ENCODE measurements at places on chromosomes 4 and X.

- DNase-seq, result no peak
Observed at GRCh38 chrX:44891642-44892041, 18.7 kb downstream of the KDM6A start.

DNA sequence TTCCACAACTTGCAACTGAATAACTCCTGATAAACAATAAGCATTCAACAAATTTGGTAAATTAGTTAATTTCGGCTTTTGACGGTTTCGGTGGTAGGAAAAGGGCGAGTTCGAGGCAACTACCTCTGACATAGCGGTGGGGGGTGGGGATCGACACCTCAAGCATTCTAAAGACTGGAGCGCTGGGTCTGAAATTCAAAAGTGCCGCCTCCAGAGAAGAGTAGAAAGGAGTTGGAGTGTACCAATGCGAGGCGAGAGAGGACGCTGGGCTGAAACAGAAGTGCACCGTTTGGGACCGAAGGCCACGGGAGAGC, 725 bp downstream of the SMC1A start:
- DNase-seq, result no peak

DNA sequence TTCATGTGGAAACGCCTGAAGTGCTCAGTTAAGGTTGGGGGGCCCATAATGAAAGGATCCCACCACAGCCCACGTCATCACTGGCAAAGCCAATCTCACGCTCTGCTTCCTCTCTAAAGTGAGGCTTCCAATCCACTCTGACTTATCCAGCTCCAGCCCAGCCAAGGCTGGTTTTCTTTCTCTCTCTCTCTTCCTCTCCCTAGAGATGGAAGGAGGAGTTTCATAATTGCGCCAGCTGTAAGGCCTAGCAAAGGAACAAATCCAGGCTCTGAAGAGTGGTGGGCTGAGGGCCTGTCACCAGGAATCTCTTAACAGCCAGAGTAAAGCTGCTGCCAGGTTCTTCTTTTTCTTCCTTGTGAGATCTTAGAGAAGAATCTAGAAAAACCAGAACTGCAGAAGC, 20.7 kb upstream of the BCLAF3 start:
- no peak for DNase-seq

DNA sequence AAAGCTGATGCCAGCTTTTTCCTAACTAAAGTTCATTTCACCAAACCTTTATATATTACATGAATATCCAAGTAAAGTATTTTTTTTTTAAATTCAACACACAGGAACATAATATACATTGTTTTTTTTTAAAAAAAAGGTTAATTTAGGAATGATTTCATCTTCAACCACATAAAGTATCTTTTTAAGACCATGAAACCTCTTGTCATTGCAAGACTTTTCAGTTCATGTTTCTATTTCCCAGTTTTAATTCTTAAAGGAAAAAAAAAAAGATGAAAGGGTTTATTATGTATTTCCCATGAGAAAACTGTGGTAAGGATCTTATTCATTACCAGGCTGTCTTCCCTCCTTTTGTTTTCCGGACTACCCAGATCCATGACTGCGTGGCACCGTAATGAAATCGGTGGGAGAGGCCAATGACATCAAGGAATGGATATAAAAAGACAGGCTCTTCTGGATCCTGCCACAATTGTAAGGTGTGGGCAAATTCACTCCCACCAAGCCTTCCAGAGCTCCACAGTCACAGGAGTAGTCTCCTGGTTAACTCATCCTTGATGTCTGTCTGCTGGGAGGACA, 84.7 kb upstream of the CBR4 start:
- DNase-seq, result no peak

GRCh38 chr4:147644471-147644870, 27.3 kb downstream of the TMEM184C start:
- DNase-seq, result no peak

GRCh38 chrX:43679778-43680177, 23.7 kb downstream of the MAOA start:
- no peak for DNase-seq

DNA sequence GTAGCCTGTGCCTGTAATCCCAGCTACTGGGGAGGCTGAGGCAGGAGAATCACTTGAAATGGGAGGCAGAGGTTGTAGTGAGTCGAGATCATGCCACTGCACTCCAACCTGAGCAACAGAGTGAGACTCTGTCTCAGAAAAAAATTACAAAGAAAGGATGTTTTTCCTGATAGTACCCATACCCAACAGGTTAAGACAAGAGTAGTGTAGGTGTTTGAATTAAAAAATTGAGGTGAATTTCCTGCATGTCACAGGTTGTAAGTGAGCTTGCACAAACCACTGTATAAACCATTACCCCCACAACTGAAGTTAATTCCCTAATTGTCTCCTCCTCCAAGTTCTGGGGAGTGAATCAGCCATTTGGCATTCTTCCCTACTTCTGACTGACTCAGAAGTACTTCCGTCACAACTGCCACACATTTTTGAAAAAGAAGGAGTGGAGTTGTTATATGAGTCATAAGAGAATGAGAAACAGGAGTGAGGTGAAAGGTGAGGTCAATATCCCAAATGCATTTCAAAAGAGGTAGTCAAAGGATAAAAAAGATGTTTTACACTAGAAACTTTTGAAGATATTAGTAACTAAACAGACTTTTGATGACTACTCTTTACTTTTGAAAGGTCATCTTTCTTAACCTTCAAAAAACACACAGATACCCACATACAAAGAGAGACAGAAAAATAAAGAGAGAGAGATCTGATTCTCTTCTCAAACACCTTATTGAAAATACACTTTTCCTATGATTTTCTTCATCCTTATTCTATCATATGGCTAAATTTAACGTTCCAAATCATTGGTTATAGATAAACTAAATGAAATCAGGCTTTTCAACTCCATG, 134.5 kb downstream of the BTC start:
- peak; percentile 36 for DNase-seq

DNA sequence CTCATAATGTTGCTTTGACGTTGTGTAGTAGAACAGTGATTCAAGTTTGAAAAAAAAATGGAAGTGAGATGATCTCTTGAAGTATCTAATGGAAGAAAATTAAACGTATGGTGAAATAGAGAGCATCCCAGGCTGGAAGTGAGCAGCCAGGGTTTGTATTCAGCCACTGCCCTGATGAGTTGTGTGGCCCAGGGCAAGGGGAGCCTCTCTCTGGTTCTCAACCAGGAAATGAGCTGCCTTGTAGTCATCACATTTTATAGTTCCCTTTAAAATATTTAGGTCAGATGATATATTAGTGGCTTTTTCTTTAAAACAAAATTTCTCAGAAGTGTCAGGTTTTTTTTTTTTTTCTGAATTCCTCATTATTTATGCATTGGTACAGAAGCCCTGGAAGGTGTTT, 150.3 kb downstream of the GPAT3 start:
- DNase-seq, result no peak

- no peak for DNase-seq
Observed at GRCh38 chr4:41622787-41623186, 84.8 kb downstream of the LIMCH1 start.

- no peak for DNase-seq
Observed at GRCh38 chr4:126705266-126705665, 927.5 kb upstream of the INTU start.

GRCh38 chr4:92387459-92388069, 83.8 kb downstream of the GRID2 start:
- DNase-seq, result no peak

- no peak for DNase-seq
Observed at GRCh38 chrX:70039758-70040157, 10.0 kb downstream of the AWAT2 start.

GRCh38 chr4:11264841-11265240, 163.9 kb downstream of the HS3ST1 start:
- DNase-seq, result no peak

DNA sequence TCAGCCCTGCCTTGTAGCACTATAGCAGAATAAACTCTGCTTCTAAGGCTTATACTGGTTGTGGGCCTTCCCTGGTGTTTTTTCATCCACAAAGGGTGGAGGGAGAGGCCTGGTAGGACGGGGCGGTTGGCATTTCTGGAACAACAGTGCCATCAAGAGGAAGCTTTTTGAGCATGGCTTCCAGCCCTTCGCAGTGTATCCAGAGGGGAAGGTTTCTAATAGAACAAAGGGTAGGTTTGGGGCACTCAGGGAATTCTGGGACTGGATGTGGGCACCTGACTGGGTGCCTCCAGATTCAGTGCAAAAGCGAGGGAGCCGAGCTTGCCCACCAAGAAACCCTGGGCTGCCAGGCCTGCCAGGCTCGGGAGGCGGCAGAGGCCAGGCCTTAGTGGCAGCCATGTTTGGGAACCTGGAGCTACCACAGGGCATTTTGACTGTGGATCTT, 229.6 kb upstream of the AGTR2 start:
- peak; percentile 80 for DNase-seq

- DNase-seq, result no peak
Observed at GRCh38 chr4:528296-528695, 29.3 kb downstream of the PIGG start.

DNA sequence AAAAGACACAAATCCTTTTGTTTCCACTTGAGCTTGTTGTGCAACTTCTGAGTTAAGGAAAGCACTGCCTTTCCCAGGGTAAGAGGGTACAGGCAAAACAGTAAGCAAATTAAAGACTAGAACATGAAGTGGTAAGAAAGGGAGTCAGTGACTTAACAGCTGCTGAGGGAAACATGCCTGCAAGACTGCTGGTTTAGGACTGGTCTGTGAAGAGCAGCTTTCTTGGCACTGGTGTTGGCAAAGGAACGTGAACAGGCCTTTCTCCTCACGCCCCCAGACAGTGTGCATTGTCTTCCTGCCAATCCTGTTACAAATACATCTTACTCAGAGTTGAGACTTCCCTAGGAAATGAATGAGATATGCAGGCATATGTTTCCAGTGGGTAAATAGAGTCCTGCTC, 2.6 kb downstream of the LHFPL1 start:
- DNase-seq, result no peak

Data from GDM1 (cell line).